ENCODE measurements at places on chromosomes 16 and 17. TPM values are rescaled to one million over a fixed set of nuclear protein-coding genes. Genes with fewer than 3 reads are reported as not detected.

DNA sequence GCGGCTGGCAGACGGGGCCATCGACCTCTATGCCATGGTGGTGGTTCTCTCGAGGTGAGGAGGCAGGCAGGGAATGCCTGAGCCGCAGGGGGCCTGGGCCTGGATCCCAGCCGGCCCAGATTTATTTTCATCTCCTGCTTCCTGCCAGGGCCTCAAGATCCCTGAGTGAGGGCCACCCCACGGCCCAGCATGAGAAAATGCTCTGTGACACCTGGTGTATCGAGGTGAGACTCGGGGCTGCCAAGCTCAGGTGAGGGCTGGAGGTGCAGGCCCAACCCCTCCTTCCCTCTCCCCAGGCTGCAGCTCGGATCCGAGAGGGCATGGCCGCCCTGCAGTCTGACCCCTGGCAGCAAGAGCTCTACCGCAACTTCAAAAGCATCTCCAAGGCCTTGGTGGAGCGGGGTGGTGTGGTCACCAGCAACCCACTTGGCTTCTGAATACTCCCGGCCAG is 4.9 kb downstream of the ACADVL start:
- peaks cover 15% of the 10 kb centered on the region for H3K4me1 ChIP-seq
- H3K27me3 ChIP-seq: no peaks in the 10 kb centered on the region
- no peak overlapping the region for H3K4me3 ChIP-seq
- H3K27ac ChIP-seq: no peak overlapping the region
- peaks cover 21% of the 10 kb centered on the region for H3K36me3 ChIP-seq
- no peak for DNase-seq

DNA sequence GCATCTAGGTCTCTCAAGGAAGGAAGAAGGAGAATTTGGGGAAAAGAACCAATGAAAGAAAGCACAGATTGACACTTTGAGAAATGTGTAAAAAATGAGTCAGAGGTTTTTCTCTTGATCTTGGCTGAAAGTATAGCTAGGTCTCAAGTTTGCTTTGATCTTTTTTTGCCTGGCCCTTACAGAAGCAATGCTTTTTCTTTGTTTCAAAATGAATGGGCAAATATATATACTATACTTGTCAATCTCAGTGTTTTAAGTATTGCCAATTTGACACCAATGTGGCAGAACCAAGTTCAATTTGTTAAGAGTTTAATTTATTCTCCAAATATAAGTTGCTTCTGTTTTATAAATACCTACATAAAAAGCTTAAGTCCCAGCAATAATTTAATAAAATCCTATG is 119.6 kb downstream of the PPM1E start:
- no peak overlapping the region for H3K4me3 ChIP-seq
- no peak for DNase-seq
- no peaks in the 10 kb centered on the region for H3K36me3 ChIP-seq
- H3K27me3 ChIP-seq: peaks cover 12% of the 10 kb centered on the region
- H3K4me1 ChIP-seq: no peaks in the 10 kb centered on the region

DNA sequence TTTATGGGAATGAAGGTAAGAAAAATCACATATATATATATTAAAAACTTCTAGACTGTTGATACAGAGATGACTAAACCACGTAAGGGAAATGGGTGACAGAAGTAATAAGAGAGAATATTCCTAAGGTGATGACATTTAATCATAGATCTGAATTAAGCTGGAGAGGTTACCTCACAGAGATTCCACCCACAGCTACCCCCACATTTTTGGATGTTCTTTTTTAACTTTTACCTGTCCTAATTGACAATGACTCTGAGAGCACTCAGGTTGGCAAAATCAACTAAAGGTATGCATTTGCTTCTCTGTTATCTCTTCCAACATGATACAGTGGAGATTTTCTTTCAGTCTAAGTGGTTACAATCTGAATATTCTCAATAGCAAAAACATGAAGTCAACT is 1280.6 kb downstream of the CDH11 start:
- no peak for DNase-seq
- no peaks in the 10 kb centered on the region for H3K36me3 ChIP-seq
- no peaks in the 10 kb centered on the region for H3K4me1 ChIP-seq
- no peak overlapping the region for H3K27ac ChIP-seq
- no peaks in the 10 kb centered on the region for H3K27me3 ChIP-seq

DNA sequence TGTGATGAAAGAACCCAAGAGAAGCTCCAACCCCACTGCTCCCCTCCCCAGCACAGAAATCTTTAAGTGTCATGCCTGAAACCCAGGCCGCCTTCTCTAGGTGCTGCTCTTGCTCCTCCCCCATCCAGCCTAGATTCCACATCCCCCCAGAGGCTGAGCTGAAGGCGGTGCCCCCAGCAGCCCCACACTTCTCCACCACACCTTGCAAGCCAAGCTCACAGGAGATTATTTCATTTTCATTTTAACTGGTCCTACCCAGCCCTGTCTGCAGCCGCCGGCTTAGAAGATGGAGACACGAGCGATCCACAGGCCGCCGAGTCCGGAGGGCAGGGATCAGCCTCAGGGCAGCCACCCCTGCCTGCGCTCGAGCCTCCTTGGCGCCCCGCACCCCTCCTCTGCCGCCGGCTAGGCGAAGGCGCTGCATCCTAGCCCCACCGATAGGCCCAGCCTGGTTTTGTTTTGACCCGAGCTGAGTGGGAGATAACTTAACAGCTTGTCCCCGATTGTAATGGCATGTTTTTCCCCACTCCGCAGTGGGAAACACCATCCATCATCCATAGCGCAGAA is 125.3 kb downstream of the RBFOX3 start:
- no peaks in the 10 kb centered on the region for H3K36me3 ChIP-seq
- no peak overlapping the region for H3K27ac ChIP-seq
- H3K4me3 ChIP-seq: no peak overlapping the region
- H3K4me1 ChIP-seq: no peaks in the 10 kb centered on the region
- H3K27me3 ChIP-seq: peaks cover 28% of the 10 kb centered on the region
- DNase-seq: no peak

The FBXL16 gene
- total RNA-seq: 7.5 TPM

The NHLRC4 gene
- total RNA-seq: 1.2 TPM

The CCL17 gene
- total RNA-seq: not detected

The CCL2 gene
- 0.73 TPM for total RNA-seq

- no peaks in the 10 kb centered on the region for H3K4me1 ChIP-seq
- H3K4me3 ChIP-seq: no peak overlapping the region
- no peaks in the 10 kb centered on the region for H3K27me3 ChIP-seq
- H3K27ac ChIP-seq: no peak overlapping the region
Measured at GRCh38 chr17:70862295-70862694, 693.0 kb downstream of the KCNJ2 start.

- no peak overlapping the region for H3K4me3 ChIP-seq
- DNase-seq: no peak
- H3K4me1 ChIP-seq: no peaks in the 10 kb centered on the region
- no peak overlapping the region for H3K27ac ChIP-seq
Measured at GRCh38 chr17:1697681-1698080, 12.5 kb downstream of the TLCD2 start.

DNA sequence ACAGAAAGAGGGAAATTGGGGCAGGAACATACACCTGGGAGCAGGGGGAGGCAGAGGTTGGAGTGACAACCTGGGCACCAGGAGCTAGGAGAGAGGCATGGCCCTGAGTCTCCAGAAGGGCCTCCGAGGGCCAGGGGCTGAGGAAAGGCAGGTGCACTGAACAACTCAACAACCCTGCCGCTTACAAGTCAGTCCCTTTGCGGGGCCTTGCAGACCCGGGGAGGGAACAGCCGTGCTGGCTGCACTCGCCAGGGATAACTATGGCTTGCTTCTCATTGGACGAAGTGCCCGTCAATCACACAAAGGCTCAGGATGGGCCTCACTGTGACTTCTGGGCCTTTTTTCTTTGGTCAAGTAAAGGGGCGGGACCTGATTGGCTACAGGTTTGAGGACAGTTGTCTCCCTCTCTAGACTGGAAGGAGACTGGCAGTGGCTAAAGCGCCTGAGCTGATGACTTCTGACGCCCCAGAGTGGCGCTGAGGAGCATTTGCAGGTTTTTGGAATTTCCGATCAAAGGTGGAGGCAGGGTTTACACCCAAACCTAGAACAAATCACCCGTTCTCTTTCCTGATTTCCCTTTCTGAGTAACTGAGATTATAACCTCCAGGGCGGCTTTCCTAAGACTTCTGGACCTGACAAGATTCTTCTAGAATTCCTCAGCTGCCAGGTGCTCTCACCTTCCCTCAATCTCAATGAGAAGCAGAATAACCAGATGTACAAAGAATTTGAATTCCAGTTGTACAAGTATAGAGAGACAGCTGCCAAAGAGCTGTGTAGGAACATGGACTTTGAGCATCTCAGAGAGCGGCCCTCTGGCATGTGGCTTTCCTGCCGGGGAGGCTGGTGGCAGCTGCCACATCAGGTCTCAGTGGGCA is 27.6 kb upstream of the ST6GALNAC2 start:
- H3K27me3 ChIP-seq: no peaks in the 10 kb centered on the region
- no peaks in the 10 kb centered on the region for H3K36me3 ChIP-seq
- no peak overlapping the region for H3K4me3 ChIP-seq
- no peak for DNase-seq
- H3K4me1 ChIP-seq: peaks cover 7% of the 10 kb centered on the region

DNA sequence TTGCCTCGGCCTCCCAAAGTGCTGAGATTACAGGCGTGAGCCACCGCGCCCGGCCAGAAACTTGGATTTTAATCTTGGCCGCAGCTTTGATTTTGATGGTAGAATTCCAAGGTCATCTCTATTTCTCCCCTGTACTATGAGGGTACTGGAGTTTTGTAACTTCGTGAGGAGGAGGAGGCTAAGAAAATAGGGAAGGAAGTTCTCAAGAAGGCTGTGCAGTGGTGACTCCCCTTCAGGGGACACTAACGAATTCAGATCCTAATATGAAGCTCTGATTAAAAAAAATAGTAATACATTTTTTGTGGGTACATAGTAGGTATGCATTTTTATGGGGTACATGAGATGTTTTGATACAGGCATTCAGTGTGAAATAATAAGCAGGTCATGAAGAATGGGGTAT is 55.9 kb downstream of the LDHD start:
- H3K27me3 ChIP-seq: no peaks in the 10 kb centered on the region
- no peak for DNase-seq
- peaks cover 24% of the 10 kb centered on the region for H3K4me1 ChIP-seq
- H3K4me3 ChIP-seq: no peak overlapping the region

- H3K4me1 ChIP-seq: peaks cover 3% of the 10 kb centered on the region
- H3K4me3 ChIP-seq: no peak within 1 kb of the TSS
- H3K27ac ChIP-seq: no peak within 1 kb of the TSS
Measured at GRCh38 chr16:81238296-81239011, at the start of gene BCO1. Gene BCO1 (plus strand): TSS chr16:81238689. CDS start chr16:81238909, 220 bp downstream.

The ENGASE gene
- total RNA-seq: 45.7 TPM

DNA sequence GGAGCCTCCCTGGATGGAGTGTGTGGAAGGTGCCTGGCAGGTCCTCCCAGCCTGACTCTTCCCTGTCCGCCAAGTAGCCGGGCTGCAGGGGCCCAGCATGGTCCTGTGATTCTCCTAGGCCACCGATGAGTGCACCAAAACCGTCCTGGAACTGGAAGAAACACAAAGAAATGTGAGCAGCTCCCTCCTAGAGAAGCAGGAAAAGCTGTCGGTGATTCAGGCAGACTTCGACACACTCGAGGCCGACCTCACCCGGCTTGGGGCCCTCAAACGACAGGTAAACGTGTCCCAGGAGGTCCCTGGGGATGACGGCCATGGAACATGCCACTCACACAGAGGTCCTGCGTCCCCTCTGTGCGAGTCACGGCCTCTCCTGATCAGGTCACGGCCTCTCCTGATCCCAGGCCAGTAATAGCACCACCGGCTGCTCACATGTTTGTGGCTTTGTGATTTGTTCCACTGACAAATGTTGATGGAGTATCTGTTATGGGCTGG is 4.2 kb upstream of the GAA start:
- peaks cover 4% of the 10 kb centered on the region for H3K27me3 ChIP-seq
- no peak overlapping the region for H3K4me3 ChIP-seq
- H3K27ac ChIP-seq: no peak overlapping the region
- no peak for DNase-seq
- H3K4me1 ChIP-seq: peaks cover 15% of the 10 kb centered on the region
- H3K36me3 ChIP-seq: no peaks in the 10 kb centered on the region

The SPIRE2 gene
- total RNA-seq: 0.80 TPM

The C16orf95 gene
- total RNA-seq: 11.2 TPM

All from activated CD8-positive, alpha-beta memory T cell treated with anti-CD3 and anti-CD28 coated beads, Interleukin-2, amount 10 ng/mL, durations not matched to agents 7 days and 5 days (primary cell).